ENCODE measurements at places on chromosomes 4 and X.
A peak's percentile ranks its signal among the peaks of the same experiment; 100 is the strongest.

DNA sequence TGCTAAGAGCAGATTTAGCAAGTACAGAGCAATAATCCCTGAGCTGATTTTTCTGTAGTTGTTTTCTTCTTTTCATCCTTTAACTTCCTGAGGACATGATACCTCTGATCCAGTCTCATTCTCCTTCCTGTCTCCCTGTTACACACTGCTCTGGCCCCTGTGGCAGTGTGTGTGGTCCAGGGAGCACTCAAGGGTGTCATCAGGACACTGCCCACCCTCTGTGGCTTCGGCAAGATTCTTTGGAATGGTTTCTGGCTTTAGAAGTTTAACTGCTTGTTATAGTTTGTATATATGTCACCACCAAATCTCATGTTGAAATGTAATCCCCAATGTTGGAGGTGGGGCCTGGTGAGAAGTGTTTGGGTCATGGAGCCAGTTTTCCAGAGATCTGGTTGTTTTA is 637.3 kb downstream of the BCOR start:
- no peak for DNase-seq

DNA sequence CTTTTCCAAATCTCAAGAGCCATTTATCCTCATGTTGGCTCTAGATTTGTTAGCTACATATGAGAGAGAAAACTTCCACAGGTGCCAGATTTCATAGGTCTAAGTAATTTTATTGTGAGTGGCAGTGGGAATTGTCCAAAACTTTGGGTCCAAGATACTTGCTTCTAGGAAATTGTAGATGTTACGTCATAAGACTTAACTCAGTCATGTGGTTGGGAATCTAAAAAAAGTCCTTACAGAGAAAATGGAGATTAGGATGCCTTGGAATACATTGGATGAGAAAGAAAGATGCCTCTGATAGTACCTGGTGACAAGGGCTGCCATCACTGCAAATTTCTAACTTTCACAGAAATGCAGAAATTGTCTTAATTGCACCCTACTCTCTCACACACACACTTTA is 506.5 kb downstream of the C4orf33 start:
- no peak for DNase-seq

DNA sequence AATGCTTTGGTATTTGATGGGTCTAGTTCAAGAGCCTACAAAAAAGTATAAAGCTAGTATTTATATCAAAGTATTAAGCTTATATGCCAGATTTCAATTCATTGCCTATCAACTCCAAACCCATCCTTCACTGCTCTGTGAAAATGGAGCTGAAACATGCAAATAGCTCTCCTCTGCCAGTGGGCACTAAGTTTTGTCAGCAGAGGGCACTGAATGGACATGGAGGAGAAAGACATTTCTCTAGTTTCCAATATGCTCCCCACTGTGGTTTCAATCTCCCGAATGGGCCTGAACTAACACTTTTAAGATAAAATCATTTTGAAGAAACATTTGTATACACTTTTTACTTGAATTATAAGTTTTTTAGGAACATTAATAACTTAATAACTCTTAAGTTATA is 12.4 kb downstream of the PPID start:
- DNase-seq = no peak

DNA sequence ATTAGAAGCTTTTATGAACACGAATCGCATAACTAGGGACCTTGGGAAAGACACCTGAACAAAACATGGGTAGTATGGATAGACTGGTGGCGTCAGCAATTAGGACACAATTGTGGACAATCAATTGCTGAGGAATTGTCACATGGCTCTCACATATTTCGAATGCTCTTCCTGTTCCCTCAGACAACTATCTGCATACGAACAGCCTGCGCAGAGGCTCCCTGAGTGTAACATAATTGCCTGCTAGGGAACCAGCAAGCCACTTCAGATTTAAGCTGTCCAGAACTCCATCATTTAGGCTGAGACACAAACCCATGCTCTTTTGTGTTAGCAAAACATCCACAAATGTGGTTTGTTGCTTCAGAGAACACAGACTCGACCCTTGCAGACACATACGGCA is 160.8 kb downstream of the MGST2 start:
- no peak for DNase-seq

DNA sequence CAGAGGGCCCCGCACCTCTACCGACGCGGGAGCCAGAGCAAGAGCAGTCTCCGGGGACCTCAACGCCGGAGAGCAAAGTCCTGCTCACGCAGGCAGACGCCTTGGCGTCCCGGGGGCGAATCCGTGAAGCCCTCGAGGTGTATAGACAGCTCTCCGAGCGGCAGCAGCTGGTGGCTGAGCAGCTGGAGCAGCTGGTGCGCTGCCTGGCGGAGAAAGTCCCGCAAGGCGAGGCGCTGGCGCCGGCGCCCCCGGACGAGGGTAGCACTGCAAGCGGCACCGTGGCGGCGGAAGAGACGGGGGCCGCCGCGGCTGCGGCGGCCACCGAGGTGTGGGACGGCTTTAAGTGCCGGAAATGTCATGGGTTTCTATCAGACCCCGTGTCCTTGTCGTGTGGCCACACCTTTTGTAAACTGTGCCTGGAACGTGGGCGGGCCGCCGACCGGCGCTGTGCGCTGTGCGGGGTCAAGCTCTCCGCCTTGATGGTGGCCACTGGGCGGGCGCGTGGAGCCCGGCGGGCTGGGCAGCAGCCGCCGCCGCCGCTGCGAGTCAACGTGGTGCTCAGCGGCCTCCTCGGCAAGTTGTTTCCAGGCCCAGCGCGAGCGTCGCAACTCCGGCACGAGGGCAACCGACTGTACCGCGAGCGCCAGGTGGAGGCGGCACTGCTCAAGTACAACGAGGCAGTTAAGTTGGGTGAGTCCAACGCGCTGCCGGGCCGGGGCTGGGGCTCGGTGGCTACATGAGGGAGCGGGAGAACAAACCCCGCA is 672 bp downstream of the LONRF3 start:
- peak; percentile 64 for DNase-seq

- DNase-seq = no peak
These were observed 562.4 kb downstream of the TLL1 start for GRCh38 chr4:166435449-166435848.

DNA sequence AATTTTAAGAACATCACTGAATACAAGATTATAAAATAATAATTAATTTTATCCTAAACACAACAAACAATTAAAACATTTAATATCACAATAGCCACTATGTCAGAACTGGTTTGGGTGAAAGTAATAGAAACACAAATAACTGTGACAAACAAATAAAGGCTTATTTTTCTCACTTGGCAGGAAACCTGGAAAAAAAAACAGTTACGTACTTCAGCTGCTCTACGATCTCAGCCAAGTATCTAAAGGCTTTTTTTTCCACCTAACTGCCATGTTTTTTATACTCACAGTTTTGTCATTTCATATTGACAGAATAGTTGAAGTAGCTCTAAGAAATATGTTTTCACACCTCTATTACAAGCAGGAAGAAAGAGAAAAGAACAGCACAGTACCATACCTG is 284.8 kb upstream of the INTU start:
- DNase-seq = no peak

GRCh38 chr4:139985401-139985800 is 168.6 kb downstream of the MAML3 start:
- no peak for DNase-seq

GRCh38 chrX:154308108-154308946 is 12.7 kb downstream of the TKTL1 start:
- DNase-seq = peak; percentile 87

- DNase-seq = peak; percentile 41
These were observed 376 bp downstream of the ABCG2 start for GRCh38 chr4:88158038-88158488.

- no peak for DNase-seq
These were observed 160.0 kb downstream of the FHIP1A start for GRCh38 chr4:151568966-151569365.

GRCh38 chr4:70943114-70943513 is 40.9 kb downstream of the MOB1B start:
- DNase-seq = no peak

DNA sequence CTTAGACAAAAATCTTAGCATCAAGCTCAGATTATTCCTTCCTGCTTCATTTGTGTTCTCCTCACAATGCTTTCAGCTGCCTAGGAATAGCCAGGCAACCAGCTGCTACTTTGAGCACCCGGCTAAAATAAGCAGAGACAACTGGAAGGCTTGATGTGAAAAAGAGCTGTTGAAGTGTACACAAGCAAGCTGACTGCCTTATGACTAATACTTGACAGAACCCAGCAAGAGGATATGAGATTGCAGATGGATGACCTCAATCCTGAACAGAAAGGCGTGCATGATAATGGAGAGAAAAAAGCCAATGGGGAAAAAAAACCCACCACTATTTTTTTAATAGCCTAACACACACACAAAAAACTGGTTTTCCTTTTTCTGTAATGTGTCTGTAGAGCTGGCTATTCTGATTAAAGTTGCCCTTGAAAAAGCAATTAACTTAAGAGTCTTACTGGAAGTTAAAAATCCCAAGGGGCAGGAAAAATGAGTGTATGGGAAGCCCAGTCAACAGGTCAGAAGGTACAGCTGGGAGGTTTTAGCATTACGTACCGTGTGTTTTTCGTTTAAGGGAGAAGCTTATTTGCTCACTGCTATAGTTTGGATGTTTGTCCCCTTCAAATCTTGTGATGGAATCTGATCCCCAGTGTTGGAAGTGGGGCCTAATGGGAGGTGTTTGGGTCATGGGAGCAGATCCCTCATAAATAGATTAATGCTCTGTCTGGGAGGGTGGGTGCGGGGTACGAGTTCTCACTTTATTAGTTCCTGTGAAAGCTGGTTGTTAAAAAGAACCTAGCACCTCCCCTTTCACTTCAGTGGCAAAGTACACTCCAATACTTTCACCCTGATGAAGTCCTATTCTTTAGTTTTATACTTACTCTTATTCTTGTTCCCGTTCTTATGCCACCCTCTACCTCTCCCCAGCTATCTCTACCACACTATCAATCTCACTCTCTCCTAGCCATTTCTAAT is 37.1 kb upstream of the HERC6 start:
- DNase-seq = no peak

DNA sequence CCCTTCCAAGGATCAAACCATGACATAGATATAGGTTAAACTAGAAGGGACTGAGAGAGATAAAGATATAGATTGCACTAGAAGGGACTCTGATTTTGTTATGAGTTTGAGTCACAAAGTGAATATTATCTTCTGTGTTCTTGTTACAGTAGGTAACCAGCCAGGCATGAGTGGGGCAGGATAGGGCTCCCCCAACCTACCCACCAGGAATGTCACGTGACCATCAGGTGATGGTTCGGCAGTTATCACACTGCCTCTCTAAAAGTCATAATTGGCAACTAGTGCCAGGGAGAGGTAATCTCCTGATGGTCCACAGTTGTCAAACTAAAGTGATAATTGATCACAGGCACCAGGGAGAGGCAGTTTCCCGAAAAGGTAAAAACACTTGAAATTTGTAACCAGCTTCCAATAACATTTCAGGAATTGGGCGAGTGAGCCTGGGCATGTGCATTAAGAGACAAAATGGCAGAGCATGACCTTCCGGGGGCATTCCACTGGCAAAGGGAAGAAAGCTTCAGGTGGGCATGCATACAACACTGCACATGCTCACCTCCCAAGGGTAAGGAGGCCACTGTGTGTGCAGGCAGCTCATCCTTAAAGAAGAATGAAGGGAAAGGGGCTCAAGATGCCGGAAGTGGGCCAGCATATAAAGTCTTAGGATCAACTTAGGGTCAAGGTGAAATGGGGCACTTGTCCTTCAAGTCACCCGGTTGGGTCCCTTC is 533.6 kb upstream of the HTR2C start:
- no peak for DNase-seq

GRCh38 chr4:124224256-124224655 is 488.3 kb downstream of the ANKRD50 start:
- no peak for DNase-seq

GRCh38 chrX:66255359-66255967 is 91.4 kb downstream of the HEPH start:
- no peak for DNase-seq

DNA sequence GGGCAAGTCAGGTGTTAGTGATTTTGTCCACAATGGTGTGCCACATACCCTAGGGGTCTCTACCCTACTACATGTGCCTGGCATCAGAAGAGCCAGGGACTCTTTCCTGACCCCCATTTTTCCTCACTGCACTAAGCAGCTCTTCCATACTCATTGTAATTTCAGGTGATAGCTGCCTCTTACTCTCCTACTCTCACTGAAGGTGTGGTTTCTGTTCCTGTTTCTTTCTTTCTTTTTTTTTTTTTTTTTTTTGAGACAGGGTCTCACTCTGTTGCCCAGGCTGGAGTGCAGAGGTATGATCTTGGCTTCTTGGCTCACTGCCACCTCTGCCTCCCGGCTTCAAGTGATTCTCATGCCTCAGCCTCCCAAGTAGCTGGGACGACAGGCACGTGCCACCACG is 164.9 kb upstream of the USP9X start:
- DNase-seq = no peak

DNA sequence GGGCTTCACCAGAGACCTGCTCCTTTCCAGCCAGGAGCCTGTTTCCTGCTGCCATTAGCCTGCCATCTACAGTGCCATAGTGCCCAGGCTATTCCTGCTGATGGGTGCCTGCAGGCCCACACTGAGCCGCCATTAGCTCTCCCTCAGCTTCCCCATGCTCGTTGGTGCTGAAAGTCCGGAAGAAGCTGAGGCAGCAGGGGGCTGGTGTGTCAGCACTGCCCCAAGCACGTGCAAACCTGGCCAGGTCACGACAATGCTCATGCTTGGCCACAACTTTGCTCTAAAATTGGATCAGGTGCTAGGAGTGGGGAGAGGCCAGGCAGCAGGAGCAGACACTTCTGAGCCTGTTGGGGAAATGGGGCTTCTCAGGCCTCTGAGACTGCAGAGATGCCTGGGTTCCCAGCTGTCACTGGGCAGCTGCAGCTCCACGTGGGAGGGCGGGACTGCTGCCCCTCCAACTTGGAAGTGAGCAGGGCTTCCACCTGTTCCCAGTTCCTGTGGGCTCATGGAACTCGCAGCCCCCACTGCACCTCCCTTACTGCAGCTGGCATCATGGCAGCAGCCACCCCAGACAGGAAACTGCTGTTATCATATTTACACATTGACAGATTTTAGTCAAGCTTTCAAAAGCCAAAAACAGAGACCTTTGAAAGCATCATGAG is 913.9 kb downstream of the FSTL5 start:
- no peak for DNase-seq

- no peak for DNase-seq
These were observed 253.7 kb upstream of the DDX53 start for GRCh38 chrX:22746081-22746480.

GRCh38 chr4:6031846-6032245 is 13.6 kb upstream of the C4orf50 start:
- DNase-seq = no peak

DNA sequence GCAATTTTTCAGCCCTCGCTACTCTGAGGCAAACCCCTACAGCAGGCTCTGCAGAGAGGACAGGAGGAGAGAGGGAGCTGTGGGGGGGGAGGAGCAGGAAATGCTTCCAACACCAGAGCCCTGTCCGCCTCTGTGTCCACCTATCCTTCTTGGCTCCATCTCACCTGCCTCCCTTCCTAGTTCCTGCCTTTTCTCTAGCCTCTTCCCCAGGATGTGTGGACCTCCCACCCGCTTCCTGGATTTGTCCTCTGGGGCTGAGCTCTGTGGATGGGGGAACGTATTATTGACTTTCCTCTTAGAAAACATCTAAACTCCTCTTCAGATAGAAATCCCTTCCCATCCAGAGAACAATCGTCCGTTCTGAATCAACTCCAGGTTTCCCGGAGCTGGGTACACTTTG is 14.4 kb downstream of the ASMT start:
- no peak for DNase-seq
